ENCODE measurements at places on chromosomes 3 and 15.
A peak's percentile ranks its signal among the peaks of the same experiment; 100 is the strongest.

DNA sequence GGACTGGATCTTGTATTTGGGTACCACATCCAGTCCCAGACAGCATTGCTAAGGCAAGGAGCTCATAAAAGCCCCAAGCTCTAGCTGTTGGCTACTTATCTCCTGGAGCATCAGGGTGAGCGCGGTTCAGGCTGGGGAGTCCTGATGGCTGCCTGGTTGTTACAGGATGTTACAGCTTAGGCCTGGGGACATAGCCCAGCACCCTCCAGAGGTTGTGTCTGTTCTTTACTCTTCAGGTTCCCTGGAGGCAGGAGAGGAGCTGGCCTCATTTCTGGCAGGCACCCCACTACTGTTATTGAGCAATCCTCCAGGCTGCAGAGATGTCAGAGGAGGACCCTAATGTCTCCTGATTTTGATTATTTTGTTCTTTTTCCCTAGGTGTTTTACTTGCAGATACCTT is 26.6 kb downstream of the APBA2 start:
- no peak for DNase-seq

- DNase-seq: no peak
Observed at GRCh38 chr3:120693439-120694171, 11.6 kb upstream of the HGD start.

DNA sequence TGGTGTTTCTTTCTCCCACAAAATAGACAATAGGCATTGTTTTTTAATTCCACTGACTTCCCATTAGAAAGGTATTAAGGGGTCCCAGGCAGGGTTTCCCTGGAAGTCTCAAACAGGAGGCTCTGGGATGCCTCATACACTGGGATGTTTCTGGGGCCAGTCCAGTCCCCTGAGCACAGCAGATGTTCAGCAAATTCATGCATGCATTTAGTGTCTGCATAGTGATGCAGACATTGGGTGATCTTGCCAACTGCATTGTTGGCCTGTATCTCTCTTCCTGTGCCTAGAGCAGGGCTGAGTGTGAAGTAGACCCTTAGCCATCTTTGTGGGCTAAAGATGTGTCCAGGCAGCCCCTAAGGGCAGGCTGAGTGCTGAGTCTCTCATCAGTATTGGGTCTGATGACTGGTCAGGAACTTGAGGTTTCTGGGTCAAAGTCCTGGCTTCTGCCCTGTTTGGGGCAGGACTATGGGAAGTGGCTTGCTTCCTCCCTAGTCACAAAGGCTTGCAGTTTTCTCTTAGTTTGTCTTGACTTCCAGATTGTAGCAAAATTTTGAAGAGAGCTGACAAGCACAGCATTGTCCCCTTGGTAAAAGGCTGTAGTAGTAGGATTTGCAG is 56.5 kb downstream of the BSN start:
- no peak for DNase-seq

DNA sequence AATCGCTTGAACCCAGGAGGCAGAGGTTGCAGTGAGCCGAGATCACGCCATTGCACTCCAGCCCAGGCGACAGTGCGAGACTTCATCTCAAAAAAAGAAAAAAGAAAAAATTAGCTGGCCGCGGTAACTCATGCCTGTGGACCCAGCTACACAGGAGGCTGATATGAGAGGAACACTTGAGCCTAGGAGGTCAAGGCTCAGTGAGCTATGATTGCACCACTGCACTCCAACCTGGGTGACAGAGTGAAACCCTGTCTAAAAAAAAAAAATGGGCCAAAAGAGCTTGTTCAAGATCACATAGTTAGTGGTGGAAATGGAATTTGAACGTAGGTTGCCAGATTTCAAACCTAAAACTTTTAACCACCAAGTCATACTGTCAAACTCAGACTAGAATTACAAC is 46.2 kb upstream of the PPP4R2 start:
- DNase-seq: no peak

- no peak for DNase-seq
Observed at GRCh38 chr3:58585994-58586393, 8.8 kb upstream of the FAM107A start.

DNA sequence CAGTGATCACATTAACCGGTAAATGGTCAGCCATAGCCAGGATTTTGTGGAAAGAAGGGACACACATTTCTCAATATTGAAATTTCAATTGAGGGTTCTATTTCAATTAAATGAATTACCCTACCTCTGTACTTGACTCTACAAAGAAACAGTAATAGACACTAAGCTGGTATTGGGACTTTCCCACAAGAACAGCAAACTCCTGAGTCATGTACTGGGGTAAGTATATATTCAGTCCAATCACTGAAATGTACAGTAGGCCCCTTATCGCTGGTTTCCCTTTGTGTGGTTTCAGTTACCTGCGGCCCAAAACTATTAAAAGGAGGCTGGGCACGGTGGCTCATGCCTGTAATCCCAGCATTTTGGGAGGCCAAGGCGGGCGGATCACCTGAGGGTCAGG is 17.6 kb downstream of the ASB14 start:
- DNase-seq: no peak

GRCh38 chr15:70154718-70155347 is 57.1 kb upstream of the TLE3 start:
- no peak for DNase-seq

DNA sequence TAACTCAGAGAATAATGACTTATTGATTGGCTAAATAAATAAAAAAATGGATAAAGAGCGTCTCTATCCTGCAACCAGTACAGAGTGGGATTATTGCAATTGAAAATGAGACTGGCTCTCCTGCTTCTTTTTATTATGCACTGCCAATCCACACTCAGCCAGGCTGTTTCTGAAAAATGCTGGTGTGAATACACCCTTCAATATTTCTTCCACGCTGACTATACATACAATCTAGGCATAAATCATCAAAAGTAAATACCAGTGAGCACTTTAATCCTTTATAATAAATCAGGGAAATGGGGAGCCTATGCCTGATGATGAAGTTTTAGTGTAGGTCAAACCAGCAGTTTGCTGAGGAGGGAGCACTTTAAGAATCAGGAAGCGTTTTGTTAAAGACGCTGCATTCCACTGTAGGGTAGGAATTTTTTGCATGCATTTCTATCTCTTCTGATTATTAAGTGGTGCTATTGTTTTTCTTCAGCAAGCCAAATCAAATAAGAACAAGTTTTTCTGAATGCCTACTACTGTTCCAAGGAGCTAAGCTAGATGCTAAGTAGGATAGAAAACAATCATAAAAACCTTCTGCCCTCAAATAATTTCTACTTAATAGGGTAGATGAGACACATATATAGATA is 781.5 kb downstream of the TBL1XR1 start:
- no peak for DNase-seq

- no peak for DNase-seq
Observed at GRCh38 chr15:31326875-31327668, 437 bp downstream of the KLF13 start.

GRCh38 chr3:24259901-24260512 is 234.6 kb downstream of the THRB start:
- DNase-seq: no peak

GRCh38 chr15:29274946-29275345 is 5.3 kb upstream of the NSMCE3 start:
- DNase-seq: no peak

DNA sequence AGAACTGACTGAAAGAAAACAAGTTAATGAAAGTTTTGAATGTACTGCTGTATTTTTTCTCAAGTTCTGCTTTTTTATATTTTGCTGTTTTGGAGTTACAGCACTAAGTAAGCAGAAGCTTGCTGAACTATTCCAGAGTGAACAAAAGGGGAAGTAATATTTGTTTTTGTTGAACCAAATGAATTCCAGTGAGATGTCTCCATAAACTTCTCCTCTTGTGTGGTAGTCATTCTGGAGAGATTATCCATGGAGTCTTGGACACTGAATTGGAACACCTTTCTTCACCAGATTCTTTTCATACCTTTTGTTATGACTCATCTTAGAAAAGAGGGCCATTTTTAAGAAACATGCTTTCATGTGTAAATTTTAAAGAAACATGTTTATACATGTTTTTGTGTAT is 8.8 kb downstream of the ANKUB1 start:
- DNase-seq: peak; percentile 30

DNA sequence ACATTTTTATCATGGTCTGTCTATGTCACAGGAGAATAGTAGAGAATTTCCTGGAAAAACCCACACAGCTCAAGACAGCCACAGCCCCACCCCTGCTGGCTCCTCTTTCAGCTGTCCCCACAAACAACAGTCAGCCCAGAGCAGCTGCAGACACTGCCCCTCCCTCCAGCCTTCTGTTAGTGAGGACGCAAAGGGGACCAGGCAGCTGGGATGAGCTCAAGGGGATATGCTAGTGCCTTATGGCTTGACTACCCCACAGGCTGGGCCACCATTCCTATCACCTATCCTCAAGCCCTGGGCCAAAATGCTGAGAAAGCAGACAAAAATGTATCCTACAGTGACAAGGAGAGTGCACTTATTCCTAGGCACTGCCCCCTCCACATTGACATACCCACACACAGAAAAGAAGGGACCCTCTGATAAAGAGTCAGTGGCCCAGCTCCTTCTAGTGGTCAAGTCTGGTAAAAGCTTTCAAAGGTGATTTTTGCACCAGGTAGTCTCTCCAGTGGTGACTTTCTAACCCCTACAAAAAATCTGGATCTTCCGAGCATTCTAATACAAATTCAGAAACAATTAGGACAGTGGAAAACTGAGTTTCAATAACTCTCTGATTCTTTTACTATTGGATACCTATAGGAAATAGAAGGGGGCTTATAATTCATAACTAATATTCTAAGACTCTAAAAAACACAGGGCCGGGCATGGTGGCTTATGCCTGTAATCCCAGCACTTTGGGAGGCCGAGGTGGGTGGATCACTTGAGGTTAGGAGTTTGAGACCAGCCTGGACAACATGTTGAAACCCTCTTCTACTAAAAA is 3.0 kb upstream of the MAP1A start:
- peak; percentile 14 for DNase-seq

Measured in GF-D8 (cell line).